Dermis microvascular lymphatic vessel endothelial cell (primary cell): ENCODE measurements at places on chromosomes 11 and 22.

- DNase-seq, result no peak
Observed at GRCh38 chr22:45483918-45484499, 18.7 kb upstream of the FBLN1 start.

- no peak for DNase-seq
Observed at GRCh38 chr11:17543041-17543440, 1.2 kb downstream of the USH1C start.

DNA sequence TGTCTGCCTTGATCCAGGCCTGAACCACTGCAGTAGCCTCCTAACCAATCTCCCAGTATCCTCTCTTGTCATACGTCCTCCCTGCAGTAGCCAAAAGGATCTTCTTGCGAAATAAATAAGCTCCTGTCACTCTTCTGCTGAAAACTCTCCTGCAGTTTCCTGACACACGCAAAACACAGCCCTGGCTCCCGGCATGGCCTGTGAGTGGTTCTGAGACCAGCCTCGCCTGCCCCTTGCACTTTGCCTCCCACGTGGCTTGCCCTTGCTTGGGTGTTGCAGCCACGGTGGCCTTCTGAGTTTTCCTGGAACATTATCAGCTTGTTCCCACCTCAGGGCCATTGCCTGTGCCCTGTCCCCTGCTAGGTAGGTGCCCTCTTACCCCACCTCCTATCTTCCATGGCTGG lies 7.2 kb downstream of the ZC3H7B start:
- DNase-seq, result no peak

DNA sequence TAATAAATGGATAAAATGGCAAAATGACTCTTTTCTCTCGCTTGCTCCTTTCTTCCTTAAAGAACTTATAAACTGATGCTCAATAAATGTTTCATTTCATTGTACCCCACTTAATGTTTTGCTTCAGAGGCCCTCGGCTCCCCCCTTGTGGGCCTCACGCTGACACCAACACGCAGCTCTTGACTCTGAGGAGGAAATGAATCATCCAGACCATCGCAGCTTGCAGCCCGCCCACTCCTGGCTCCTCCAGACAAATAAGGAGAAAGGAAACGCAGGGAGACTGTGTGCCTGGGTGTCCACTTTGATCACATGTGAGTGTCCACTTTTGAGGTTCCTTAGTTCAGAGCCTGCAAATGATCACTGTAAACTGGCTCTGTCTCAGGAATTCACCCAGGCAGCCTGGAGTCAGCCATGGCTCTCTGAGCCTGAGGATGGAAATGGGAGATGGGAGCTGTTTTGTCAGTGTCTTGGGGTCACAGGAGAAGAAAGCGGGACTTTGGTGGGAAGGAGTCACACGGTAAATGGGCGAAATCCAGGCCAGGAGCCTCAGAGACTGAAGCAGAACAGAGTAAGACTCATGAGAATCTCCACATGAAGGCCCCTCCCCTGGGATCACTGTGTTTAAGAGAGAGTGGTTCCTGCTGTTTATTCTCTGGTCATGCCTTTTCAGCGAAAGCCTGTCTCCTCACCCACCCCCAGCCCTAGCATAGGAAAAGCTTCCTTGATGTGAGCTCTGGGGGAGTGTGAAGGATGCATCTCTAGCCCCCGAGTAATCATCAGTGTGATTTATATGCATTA lies 96.5 kb downstream of the CWC15 start:
- peak; percentile 92 for DNase-seq

GRCh38 chr11:118870396-118871343 lies 13.0 kb upstream of the CXCR5 start:
- no peak for DNase-seq
